ENCODE measurements at places on chromosomes 2 and 18.

DNA sequence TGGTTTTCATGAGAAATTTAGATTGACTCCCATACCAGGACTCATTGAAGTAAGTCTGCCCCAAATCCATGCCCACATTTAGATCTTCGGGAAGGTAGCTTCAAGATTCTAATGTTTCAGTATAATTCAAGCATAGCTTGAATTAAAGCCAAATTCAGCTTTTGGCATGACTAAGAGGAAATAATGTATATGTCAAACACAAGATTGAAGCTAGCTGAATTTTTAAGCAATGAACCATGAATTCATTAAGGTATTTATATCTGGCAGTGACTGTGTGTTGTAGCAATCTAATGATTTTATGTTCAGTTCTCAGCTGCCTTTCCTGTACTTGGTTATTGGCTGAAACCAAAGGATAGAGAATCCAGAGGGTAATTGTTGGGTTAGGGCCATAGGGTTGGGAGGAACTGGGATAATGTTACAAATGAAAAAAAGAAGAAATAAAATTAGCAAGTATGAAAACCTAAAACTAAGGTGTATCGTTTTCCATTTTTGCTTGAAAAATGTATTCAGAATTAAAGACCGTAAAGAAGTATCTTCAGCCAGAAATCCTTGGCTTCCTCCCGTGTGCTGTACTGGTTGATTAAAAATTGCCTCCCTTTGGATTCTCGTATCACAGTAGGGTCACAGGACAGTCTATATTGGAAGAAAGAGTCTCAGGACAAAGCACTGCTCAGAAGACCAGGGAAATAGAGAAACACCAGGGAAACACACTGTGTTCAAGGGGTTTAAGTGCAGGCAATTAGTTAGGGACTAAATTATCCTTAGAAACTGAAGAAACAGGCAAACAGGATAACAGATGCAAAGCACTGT is 119.0 kb upstream of the FN1 start:
- no peak for DNase-seq

DNA sequence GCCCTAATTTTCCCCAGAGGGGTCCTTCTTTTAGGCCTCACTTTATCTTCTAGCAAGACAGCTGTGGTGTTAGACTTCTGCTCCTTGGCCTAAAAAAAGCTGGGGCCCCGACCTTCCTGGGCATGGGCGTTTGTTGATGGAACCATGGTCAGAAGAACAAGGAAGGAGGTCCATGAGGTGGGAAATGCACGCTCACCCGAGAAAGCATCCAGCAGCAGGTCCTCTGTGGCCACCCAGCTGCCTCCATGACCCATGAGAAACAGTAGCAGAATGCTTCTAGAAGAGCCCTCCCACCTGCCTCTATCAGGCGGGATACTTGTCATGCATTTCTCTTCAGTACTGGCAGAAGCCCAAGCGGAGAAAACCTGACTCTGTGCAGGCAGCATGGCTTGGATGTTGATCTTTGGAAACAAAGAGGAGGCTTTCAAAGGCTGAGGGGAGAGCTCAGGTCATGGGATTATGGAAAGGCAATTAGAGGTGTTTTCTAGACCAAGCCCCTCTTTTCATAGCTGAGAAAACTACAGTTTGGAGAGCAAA is 249.1 kb downstream of the FAM210A start:
- DNase-seq = no peak

GRCh38 chr2:142973822-142974207 is 96.4 kb downstream of the KYNU start:
- DNase-seq = no peak

GRCh38 chr2:233829193-233830110 is 24.9 kb downstream of the HJURP start:
- no peak for DNase-seq

DNA sequence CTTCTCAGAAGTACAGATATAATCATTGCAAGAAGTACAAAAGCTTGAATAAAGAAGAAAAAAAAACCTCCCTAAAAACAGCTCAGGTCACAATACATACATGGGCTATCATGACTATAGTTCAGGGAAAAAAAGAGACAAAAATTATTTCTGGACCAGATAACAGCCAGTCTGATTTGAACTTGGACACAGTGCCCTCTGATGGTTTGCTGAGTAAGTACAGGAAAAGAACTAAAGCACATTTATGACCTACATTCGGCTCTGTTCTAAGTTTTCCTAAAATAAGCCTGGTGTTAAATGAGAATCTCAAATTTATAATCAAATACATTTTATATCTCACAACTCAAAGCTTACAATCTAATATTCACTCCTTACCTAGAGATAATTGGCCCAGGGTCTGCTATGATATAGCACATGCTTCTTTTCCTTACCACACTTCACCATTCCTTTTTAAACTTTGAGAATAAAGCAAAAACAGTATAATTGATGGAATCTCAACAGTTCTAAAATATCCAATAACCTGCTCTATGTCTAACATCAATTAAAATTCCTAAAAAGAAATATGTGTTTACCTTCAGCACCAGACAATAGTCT is 81.1 kb downstream of the RAPH1 start:
- DNase-seq = no peak

DNA sequence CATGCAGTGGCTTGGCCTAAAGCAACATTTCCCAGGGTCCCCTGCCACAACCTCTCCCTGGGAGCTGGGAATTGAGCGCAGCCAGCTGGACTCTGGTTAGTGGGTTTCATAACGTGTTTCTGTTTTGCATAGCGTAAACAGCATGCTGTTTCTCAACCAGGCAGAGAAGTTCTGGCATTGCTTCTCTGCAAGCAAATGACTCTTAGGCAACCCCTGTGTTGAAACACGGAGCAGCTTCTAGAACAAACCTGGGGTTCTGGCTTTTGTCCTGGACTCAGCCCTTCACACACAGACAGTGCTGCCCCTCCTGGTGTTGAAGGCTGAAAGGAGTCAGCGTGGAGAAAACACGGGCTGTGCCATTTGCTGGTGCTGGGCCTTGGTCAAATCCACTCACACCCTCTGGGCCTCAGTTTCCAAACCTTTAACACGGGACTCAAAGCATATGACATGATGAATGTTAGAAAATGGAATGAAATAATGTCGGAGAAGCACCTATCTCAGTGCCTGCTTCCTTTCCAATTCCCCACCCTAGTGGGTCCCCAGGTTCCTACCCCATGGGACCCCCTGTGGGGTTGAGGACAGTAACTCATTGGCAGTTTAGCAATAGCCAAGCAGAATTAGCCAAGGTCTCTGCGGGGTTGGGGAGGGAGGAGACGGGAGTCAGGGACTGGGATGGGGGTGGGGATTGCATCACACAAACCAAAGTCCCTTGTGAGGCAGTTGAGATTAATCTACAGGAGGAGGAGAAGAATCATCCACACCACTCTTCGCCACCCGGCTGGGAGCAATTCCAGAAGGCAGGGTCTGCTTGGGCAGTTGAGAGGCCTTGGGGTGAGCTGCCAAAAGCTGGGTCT is 30.2 kb upstream of the IL1R2 start:
- DNase-seq = no peak

GRCh38 chr2:28547223-28547860 is 51.5 kb downstream of the PLB1 start:
- no peak for DNase-seq

DNA sequence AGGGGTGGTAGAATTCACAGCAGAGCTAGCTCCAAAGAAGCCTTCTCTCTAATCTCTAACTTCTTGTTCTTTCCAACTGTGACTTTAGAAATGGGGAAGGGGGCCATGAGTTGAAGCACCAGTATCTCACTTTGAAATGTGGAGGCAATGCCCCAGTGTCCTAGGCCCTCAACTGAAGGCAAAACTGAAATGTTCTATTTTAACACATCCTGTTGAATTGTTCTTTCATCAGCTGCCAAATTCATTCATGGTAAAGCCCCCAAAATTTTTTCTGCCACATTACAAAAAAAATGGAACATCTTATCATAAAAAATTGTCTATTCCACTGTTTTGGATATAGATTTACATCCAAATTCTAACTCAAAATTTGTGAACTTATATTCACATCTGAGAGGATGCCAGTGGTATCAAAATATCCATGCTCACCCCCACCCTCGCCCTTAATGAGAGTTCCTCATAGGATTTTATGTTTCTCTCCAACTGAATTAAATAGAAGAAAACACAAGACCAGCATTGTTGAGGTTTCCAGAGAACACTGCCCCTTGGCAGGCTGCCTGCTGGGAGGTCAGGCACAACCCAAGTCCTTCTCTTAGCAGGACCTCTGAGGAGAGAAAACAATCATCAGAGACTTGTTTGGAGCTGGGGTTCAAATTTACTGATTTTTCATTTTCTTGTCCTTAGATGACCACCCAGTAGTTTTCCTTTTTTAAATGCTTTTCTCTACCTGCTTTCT is 147.4 kb upstream of the PGAP1 start:
- no peak for DNase-seq

- no peak for DNase-seq
These were observed 3.3 kb downstream of the VPS54 start for GRCh38 chr2:64015898-64016297.

- DNase-seq = no peak
These were observed 92.2 kb downstream of the ALPK2 start for GRCh38 chr18:58536534-58537271.

GRCh38 chr2:178542161-178542560 is 61.9 kb downstream of the PLEKHA3 start:
- no peak for DNase-seq

GRCh38 chr18:9673296-9674251 is 34.5 kb upstream of the RAB31 start:
- DNase-seq = no peak

- no peak for DNase-seq
These were observed 576.0 kb downstream of the LRP1B start for GRCh38 chr2:141554810-141555209.

DNA sequence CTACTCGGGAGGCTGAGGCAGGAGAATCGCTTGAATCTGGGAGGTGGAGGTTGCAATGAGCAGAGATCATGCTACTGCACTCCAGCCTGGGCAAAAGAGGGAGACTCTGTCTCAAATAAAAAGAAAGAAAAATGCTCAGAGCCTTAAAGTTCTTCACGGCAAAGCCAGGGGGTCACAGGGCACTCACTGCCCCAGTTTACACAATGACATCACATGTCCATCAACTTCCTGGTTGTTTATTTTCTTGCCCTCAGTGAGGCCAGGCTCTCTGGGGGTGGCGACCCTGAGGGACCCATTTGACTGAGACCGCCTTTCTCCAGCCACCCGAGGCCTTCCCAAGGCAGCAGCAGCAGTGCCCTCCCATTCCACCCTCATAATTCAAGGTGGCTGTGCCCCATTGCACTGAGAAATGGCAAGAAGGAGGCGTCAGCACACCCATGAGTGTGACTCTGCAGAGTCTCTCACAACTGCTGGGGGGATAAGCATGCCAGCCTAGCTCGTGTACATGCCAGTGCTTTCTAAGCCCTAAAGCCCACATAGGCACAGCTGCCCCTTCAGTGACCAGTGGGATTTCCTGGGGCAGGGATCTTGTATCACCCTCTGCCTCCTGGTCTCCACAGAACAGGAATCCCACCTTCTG is 50.0 kb downstream of the SFXN5 start:
- no peak for DNase-seq

GRCh38 chr18:48059455-48060010 is 129.1 kb upstream of the SMAD2 start:
- no peak for DNase-seq

- DNase-seq = no peak
These were observed 81.1 kb upstream of the CD302 start for GRCh38 chr2:159879051-159879604.

Measured in stimulated activated CD8-positive, alpha-beta memory T cell treated with anti-CD3 and anti-CD28 coated beads, Interleukin-15, amount 100 ng/mL, for 24 hours (primary cell).